NCI-H2171 (cell line): ENCODE measurements at places on chromosomes 4 and X.
A peak's percentile ranks its signal among the peaks of the same experiment; 100 is the strongest.

DNA sequence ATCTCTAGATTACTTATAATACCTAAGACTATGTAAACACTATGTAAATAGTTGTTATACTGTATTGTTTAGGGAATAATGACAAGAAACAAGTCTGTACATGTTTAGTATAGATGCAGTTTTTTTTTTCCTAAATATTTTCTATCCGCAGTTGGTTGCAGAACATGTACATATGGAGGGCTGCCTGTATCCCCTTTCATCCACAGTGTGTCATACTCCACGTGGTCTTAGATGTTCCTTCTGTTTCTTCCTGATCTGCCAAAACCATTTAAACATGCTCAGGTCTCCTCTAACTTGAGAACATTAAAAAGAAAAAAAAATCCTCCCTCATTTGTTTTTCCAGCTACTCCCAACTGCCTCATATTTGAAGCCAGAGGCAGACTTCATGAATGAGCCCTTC lies 14.0 kb downstream of the OCIAD1 start:
- DNase-seq = peak; percentile 28

- DNase-seq = no peak
Observed at GRCh38 chrX:18051690-18052089, 169.0 kb downstream of the BEND2 start.

DNA sequence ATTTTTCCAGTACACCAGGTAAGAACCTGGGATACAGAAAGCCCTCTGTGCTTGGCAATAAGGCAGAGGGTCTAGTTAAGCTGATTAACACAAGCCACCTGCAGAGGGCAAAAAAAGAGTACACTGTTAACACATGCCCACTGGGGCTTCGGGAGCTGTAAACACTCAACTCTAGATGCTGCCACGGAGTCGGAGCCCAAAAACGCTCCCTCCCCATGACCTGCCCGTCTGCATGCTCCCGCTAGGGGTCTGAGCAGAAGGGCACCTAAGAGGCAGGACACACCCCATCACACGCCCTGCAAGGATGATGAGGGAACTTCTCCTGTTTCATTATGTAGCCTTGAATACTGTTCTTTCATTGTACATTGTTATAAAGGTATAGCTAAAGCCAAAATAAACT lies 715.6 kb upstream of the AADAT start:
- DNase-seq = no peak

- DNase-seq = no peak
Observed at GRCh38 chr4:158870282-158870625, 101.4 kb downstream of the FNIP2 start.

DNA sequence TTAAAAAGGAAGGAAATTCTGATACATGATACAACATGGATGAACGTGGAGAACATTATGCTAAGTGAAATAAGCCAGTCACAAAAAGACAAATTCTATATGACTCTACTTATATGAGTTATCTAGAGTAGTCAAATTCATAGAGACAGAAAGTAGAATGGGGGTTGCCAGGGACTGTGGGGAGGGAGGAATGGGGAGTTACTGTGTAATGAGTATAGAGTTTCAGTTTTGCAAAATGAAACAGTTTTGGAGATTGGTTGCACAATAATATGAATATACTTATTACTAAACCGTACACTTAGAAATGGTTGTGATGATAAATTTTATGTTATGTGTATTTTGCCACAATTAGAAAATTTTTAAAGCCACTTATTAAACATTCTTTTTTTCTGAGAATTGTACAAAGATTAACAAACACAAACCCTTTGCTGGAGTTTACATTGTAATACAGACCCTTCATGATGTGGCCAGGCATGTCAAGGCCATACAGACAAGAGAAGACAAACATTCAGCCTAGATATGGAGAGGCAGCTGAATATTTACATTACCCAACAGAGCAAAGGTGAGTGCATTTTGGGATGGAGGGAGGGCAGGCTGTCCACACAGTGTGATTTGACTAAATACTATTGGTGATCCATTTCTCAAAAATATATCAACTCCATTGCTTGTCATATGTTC lies 21.2 kb upstream of the GPC3 start:
- DNase-seq = no peak

- no peak for DNase-seq
Observed at GRCh38 chr4:130896920-130897319, 1801.0 kb downstream of the C4orf33 start.

DNA sequence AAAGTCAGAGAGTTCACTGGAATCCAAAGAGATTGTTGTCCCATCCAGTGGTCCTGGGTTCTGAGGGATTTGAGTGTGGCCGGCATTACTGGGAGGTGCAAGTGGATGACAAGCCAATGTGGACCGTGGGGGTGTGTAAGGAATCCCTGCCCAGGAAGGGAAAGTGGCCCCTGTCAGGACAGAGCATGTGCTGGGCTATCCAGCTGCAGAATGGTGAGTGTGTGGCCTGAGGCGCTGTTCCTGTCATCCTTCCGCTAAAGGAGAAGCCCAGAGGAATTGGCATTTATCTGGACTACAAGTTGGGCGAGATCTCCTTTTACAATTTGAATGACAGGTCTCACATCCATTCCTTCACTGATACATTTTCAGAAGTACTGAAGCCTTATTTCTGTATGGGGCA lies 20.4 kb upstream of the TRIM60 start:
- no peak for DNase-seq

DNA sequence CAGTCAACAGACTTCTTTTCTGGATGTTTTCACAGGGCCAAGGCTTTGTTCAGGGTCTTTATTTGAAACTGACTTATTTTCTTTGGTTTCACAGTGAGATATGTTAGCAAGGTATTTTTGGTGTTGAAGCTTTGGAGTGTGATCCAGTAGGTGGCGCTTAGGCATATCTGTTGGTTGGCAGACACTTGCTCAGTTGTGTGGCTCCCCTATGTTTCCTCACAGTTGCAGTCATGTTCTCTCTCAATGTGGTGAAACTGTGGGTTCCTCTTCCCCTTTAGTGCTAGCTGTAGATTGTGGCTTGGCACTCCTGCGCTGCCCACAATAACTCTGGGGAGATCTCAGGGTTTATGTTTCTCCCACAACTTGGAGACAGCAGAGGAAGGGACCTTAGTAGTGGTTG lies 460.8 kb downstream of the SLITRK2 start:
- no peak for DNase-seq

- no peak for DNase-seq
Observed at GRCh38 chrX:7904562-7904961, 22.7 kb downstream of the PNPLA4 start.

DNA sequence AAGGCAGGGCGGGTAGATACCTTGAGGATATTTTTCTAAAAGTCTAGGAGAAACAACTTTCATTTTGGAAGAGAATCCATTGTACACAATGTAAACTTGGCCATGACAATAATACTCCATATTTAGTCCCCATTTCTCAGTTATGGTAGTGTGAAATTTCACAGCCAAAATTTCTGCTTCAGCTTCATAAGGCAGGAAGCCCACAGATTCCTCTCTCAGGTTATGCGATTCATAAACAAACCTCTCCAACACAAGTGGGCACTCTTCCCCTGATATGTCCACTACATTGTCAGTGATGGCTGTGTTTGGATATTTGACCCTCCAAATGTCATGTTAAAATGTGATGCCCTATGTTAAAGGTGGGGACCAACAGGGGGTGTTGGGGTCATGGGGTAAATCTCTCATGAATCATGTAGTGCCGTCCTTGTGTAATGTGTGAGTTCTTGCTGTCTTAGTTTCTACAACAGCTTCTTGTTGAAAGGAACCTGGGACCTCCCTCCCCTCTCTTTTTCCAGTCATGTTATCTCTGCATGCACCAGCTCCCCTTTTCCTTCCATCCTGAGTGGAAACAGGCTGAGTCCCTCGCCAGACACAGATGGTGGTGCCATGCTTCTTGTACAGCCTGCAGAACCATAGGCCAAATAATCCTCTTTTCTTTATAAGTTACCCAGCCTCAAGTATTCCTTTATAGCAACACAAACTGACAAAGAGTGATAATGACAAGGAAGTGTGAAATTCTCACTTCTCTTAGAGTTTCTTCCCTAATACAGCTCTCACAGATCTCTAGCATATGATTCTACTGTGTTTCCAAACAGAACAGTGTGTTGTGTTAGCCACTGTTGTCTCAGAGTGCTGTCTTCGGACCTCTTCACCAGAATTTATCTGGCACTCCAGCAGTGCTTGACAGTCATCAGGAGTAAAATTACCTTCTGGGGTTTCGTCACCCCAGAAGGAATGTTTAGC lies 598.4 kb upstream of the GNPDA2 start:
- DNase-seq = no peak

GRCh38 chrX:147884958-147885357 lies 26.8 kb upstream of the FMR1 start:
- DNase-seq = no peak

DNA sequence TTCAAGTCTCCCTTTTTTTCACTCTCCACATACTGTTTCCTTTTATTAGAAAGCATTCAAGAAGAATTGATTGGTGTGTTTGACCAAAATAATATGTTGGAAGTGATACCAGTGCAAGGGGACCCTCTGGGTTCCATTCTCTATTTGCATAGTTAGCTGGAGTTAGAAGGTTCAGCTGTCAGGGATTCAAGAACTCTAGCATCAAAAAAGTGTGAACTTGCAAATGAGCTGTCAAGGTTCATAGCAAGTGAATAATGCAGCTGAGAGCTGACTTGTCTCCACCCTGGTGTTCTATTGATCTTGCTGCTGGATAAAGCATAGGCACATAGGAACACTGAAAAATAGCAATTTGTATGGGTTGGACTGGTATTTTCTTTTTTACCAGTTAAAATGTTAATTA lies 73.2 kb downstream of the SORBS2 start:
- no peak for DNase-seq

DNA sequence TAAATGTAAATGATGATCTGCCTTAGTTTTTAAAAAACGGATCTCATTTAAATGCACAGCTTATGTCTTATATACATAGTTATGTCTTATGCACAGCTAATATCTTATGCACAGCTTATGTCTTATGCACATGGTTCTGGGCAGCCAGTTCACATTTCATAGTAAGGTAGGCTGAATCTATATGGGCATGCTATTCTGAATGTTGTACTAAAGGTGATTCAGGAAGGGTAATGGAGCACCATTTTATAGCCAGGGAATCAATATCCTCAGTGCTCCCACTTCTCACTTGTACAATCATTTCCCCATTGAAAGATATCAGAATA lies 77.9 kb upstream of the MID1 start:
- no peak for DNase-seq

GRCh38 chrX:131199091-131199490 lies 90.0 kb downstream of the IGSF1 start:
- no peak for DNase-seq

- no peak for DNase-seq
Observed at GRCh38 chrX:153779891-153780677, 757 bp upstream of the SRPK3 start.

DNA sequence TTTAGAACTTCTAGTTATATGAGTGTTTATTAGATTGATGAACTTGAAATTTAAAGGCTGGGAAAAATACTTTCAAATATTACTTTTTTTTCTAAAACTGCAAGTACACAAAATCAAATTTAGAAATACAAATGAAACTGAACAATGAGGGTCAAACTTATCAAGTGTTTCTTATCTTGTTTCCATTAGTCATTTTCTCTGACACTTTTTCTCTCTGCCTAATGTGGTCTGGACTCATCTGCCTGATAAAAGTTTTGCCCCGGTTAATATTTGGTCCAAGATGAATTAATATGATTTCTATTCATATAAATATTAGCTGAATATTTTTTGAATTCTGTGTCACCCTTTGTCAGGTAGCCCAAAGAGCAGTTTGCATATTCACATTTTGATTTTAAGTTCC lies 8.7 kb upstream of the HPGDS start:
- no peak for DNase-seq

GRCh38 chr4:159298502-159298901 lies 195.6 kb downstream of the RAPGEF2 start:
- no peak for DNase-seq

GRCh38 chr4:21002976-21003375 lies 302.7 kb downstream of the PACRGL start:
- DNase-seq = no peak

DNA sequence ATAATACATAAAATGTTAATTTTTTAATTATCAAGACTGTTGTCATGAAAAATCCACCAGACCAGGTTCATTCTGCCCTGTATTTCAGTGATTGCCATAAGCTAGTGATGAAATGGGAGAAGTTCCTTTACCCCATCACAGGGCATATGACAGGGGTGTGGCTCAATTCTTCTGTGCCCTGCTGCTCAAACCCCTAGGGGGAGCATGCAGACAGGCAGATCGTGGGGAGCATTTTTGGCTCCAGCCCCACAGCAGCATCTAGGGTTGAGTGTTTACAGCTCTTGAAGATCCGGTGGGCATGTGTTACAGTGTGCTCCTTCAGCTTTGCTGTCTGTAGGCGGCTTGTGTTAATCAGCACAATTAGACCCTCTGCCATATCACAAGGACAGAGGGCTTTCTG lies 700.7 kb downstream of the PCDH18 start:
- DNase-seq = no peak

- DNase-seq = no peak
Observed at GRCh38 chr4:154049457-154050181, 260.7 kb upstream of the SFRP2 start.

- no peak for DNase-seq
Observed at GRCh38 chr4:15116509-15117079, 114.3 kb downstream of the CPEB2 start.
